ENCODE measurements at places on chromosomes 1 and 21. TPM values are rescaled to one million over a fixed set of nuclear protein-coding genes. Genes with fewer than 3 reads are reported as not detected.

Gene COA7
- total RNA-seq = 26.1 TPM

Gene DNAI4
- total RNA-seq = 10.2 TPM

Gene RNF186
- total RNA-seq = not detected

Gene DAP3
- 178 TPM for total RNA-seq

Gene PRKAB2
- total RNA-seq = 17.4 TPM

Gene C1orf174
- total RNA-seq = 39.0 TPM

Gene SLAMF9
- not detected for total RNA-seq

Gene SLC35D1
- 13.3 TPM for total RNA-seq

Gene S100A9
- not detected for total RNA-seq

Gene S100A16
- total RNA-seq = 0.33 TPM

Gene LAD1
- not detected for total RNA-seq

Gene CSMD2
- total RNA-seq = not detected

Gene TRNP1
- total RNA-seq = not detected

Gene SUSD4
- 0.42 TPM for total RNA-seq

Gene CATSPERE
- total RNA-seq = 0.79 TPM

Gene FOXD2
- 0.52 TPM for total RNA-seq

Gene ICOSLG
- total RNA-seq = 8.6 TPM

Gene NTNG1
- total RNA-seq = 6.2 TPM

Gene ECM1
- 2.7 TPM for total RNA-seq

Gene RAVER2
- 0.08 TPM for total RNA-seq

Gene IBA57
- 10.8 TPM for total RNA-seq

Gene OXCT2
- total RNA-seq = 0.17 TPM

Gene HSD3B1
- not detected for total RNA-seq

Gene PLCH2
- 1.4 TPM for total RNA-seq

Gene MAP3K7CL
- 13.0 TPM for total RNA-seq

Gene S100A5
- not detected for total RNA-seq

Gene ATP1A4
- total RNA-seq = not detected

Data from OCI-LY7 (cell line).